ENCODE measurements at places on chromosomes 16 and 17.
A peak's percentile ranks its signal among the peaks of the same experiment; 100 is the strongest.

DNA sequence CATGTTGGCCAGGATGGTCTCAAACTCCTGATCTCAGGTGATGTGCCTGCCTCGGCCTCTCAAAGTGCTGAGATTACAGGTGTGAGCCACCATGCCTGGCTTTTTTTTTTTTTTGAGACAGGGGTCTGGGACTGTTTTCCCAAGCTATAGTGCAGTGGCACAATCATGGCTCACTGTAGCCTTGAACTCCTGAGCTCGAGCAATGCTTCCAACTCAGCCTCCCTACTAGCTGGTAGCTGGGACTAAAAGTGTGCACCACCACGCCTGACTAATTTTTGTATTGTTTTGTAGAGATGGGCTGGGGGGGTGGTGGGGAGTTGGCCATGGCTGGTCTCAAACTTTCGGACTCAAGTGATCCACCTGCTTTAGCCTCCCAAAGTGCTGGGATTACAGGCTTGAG is 36.1 kb upstream of the USP7 start:
- no peak for DNase-seq

GRCh38 chr17:43734376-43734775 is 24.2 kb downstream of the SOST start:
- DNase-seq, result no peak

- DNase-seq, result no peak
These were observed 14.6 kb downstream of the FANCA start for GRCh38 chr16:89801800-89802199.

DNA sequence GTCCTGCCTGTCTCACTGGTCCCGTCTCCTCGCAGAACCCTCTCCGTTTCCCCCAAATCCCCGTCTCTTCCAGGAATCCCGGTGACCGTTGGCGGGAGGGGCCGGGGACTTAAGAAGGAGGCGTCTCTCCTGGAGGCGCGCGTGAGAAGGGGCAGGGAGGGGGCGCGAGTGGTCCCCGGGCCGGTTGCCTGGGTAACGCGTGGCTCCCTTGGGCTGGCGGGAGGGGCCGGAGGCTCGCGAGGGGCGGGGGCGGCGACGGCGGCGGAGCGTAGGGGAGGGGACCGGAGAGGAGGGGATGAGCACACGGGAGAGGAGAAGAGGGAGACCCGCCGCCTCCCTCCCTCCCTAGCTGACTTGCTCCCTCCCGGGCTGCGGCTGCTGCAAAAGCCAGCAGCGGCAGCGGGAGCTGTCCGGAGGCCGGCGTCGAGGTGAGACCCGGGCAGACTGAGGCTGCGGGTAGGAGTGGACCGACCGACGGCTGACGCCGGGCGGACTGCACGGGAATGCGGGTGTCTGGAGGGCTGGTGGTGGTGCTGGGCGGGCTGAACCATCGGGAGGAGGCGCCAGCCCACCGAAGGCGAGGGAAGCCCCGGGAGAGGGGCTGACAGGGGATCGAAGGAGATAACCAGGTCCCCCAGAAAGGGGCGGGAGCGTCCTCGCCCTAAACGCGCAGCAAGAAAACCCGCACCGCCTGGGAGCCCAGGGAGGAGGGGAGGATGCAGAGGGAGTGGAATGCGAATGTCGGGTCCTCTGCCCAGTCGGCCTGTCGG is at the start of gene PRRT2:
Gene PRRT2, plus strand, starts transcription at position 298 of the 770 bp plus-strand sequence. CDS start 862 bp downstream, outside the sequence.
- DNase-seq, result peak; percentile 30

DNA sequence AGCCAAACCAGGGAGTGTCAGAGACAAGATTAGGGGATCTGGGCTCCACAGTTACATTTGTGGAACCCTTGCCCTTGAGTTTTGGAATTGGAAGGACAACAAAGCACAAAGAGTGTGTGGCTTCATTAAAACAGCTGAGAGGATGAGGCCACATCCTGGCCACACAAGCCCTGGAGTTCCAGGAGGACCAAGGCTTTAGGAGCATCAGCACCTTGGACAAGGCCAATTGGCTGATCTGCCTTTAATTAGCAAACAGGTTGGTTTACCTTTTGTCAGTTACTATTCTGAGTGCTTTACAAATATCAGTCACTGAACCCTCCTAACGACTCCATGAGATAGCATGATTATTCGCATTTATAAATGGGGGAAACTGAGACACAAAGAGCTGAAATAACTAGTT is 54.7 kb downstream of the SLC6A2 start:
- no peak for DNase-seq

DNA sequence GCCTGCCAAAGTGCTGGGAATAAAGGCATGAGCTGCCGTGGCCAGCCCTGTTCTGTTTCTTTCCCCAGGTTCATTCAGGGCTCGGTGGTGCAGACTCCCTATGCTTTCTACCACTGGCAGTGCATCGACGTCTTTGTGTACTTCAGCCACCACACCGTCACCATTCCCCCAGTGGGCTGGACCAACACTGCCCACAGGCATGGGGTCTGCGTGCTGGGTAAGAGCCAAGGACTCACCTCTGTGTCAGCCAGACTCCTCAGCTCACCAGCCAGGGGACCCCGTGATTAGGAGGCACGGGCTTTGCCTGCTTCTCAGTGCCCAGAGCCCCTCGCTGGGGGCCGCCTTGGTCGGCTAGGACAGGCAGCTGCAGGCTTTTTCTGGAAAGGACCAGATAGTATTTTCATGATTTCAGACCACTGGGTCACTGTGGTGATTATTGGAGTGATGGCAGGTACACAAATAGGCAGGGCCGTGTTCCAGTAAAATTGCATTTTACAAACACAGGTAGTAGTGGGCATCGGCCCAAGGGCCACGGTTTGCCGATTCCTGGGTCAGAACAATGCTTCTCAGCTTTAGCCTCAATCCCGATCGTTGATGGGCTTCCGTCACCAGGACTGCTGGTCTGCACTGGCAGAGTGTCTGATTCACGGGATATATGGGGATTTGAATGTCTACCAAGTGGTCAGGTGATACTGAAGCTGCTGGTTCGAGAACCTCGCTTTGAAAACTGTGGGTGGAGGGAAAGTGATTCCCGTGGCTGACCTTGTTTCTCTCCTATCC is 5.0 kb downstream of the ENGASE start:
- DNase-seq, result no peak

DNA sequence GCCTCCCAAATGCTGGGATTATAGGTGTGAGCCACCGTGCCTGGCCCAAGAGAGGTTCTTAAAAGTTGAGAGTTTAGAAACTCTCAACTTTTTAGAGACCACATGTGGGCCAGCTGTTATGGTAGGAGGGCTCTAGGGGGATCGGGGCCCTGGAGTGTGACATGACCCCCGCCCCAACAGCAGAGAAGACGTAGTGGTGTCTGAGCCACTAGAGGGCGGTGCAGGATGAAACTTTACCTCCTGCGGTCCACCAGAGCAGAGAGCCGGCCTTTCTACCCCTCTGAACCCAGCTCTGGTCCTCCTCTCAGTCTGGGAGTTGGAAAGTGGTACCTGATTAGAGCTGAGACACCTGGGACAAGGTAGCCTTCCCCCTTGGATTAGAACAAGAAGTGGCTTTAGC is 7.4 kb downstream of the CDK5RAP3 start:
- DNase-seq, result peak; percentile 14

DNA sequence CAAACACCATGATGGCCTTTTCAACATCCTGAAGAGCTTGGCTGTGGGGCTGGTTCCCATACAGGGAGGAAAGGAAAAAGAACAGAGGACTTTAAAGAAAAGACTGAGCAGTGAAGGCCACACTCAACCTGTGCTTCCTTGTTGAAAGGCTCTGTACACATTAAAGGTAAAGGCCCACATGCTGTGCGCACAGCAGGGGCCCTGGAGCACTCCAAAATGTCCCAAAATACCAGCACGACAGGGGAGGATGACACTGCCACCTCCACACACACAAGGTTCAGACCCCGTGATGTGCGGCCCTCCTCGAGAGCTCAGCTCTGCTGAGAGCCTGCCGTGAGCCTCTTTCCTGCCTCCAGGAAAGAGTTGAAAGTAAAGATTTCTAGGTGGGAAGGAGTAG is 36.5 kb downstream of the FANCA start:
- DNase-seq, result no peak

GRCh38 chr17:9037736-9038135 is 16.4 kb downstream of the NTN1 start:
- no peak for DNase-seq

DNA sequence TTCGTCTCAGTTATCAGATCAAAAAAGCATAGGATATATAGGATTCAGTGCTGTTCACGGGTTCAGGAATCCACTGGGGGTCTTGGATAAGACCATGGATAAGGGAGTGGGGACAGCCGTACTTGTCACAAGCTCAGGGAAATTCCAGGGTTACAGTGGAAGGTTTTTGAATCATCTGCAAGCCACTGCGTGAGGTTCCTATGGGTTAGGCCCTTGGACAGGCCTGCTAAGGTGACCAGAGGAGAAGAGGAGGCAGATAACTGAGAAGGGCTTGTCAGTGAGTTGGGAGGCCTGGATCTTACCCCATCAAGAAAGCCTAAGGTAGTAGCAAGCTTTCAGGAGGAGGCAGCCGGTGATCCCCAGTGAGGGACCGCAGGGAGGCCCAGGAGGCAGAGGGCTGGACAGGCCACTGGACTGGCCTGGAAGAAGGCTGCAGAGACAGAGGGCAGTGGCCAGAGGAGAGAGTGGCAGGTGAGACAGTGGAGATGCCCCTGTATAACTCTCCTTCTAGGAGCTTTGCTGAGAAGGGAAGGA is 27.3 kb downstream of the NGFR start:
- no peak for DNase-seq

DNA sequence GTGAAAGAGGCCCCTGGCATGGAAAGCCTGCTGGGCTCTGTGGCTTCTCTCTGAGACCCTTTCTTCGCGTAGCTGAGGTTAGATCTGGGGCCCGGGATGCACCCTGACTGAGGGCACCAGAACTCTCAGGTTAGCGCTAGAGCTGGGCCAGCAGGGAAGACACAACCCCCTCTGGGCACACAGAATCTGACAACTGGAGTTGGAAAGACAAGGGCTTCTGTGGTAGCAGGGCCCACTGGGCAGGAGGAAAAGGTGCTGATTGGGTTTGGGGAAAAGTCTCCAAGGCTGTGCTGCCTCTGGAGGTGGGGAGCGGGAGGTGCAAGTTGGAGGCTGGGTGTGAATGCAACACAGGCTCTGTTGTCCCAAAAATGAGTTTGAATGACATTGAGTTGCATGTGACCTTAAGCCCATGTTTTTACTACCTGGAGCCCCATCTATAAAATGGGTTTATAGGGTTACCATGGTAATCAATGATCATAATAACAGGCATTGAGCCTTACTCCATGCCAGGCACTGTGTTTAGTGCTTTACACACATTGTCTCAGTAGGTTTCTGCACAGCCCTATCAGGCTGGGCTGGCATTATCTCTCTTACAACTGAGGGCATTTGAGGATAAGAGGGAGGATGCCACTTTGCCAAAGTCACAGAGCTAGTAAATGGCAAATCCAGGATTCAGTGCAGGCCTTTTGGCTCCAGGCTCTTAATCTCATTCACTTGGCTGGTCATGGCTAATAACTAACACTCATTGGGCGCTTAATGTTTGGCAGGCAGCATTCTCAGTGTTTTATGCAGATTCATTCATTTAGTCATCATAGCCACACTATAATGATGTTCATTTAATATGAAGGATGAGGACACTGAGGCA is 9.5 kb upstream of the IGFBP4 start:
- no peak for DNase-seq

- peak; percentile 57 for DNase-seq
These were observed 428 bp downstream of the SGSM2 start for GRCh38 chr17:2337544-2338314.

DNA sequence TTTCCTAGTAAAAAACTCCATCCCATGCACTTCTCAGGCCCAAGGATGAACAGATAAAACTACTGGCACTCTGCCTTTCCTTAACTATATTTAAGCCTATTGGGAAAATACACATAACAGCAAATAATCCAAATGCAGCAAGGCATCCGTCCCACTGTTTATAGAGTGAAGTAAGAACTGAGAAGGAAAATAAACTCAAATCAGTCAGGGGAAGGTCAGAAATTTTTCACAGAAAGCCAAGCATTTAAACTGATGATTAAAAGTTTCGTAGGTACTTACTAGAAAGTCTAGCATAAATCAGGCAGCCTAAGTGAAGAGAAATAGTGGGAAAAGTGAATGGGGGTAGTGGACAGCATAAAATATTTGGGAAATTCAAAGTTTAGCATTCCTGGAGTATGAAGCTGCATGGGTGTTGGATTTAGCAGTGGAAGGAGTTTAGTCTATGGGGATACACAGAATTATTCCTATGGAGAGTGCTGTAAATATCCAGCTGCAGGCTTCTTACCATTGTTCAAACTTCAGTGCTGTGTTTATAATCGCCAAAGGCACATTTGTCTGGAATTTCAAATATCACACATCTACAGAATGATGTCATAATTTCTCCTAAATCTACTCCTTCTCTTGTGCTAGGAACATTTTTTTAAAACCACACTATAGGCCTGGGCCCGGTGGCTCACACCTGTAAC is 1131.0 kb upstream of the GOT2 start:
- DNase-seq, result no peak

DNA sequence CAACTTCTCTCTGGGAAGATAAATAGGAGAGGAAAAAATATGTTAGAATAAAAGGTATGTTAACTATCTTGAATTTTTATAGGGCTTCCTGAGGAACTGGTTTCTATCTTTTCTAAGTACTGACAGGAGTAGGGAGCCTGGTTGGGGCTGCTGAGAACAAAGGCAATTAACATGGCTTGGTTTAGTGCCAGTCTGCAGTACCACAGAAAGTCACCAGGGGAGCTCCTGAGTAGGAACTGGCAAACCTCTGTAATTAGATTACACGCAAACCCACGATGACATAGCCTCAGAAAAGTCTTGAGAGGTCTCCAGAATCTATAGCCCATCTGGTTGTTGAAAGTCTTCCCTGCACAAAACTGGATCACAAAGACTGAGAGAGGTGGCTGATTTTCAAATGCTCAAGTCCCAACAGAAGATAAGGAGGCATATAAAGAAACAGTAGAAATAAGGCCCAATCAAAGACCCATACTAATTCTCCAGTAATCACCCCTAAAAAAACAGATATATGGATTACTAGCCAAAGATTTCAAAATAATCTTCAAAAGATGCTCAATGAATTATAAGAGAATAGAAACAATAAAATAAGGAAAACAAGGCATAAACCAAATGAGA is 11.7 kb upstream of the CNTNAP4 start:
- no peak for DNase-seq

- no peak for DNase-seq
These were observed 489.6 kb downstream of the CDH13 start for GRCh38 chr16:83116274-83116892.

GRCh38 chr17:7977805-7978204 is 24.6 kb upstream of the GUCY2D start:
- no peak for DNase-seq

DNA sequence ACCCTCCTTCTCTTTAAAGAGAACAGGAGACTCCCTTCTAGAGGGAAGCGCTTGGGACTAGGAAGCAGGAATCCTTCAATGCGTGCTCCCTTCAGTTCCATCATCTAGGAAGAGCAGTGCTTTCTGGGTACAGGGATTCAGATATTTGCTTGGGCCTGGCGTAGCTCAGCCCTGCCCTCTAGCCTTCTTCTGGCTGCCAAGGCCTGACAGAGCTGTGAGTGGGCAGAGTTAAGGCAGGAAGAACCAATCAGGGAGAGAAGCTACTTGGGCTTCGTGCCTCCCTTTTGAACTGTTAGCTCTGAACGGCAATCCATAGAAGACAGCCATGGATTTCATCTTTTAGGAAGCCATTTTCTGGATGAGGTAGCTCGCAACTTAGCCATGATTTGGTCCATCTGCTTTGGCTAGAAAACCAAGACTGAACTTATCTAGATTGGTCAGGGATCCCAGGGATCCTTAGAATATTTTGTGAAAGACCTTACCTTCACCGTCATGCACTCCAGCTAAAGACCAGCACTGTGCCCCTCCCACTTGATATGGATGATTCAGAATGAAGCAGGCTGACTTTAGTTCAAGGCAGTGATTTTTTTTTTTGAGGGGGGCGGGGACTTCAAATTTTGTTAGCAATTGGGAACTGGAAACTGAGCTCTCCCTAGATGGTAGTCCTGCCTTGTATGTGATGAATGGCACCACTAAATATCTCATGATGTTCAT is 2.5 kb upstream of the CORO6 start:
- no peak for DNase-seq
